ENCODE measurements at places on chromosomes 5 and 9. TPM values are rescaled to one million over a fixed set of nuclear protein-coding genes. Genes with fewer than 3 reads are reported as not detected.

The SH3TC2 gene
- 1.1 TPM for total RNA-seq

DNA sequence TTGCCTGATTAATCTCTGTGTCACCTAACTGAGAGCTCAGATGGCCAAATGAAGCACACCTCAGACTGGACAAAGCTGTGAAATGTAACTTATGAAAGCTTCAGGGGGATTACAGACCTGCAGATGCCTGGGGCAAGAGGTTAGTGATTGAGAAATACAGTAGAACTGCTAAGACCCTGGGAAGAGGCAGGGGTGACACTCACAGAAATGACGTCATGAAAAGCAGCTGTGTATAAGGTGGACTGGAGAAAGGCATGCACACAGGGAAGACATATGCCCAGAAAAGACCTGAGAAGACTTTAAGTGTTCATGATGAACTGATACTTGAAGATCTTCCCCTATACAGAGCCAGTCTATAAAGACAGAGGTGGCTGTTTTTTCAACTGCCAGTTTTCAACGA lies 49.3 kb upstream of the SPTLC1 start:
- H3K4me3 ChIP-seq, result no peak overlapping the region
- H3K27me3 ChIP-seq, result peaks cover 17% of the 10 kb centered on the region
- peak; percentile 11 for DNase-seq

The FOXI1 gene
- not detected for total RNA-seq

The SCGB3A2 gene
- total RNA-seq, result 0.35 TPM

The GARIN3 gene
- total RNA-seq, result not detected

Data from K562 (cell line).